ENCODE measurements at places on chromosomes 2 and 18.
A peak's percentile ranks its signal among the peaks of the same experiment; 100 is the strongest.

GRCh38 chr2:18119883-18120282 lies 241.4 kb downstream of the KCNS3 start:
- no peak for DNase-seq

- no peak for DNase-seq
Observed at GRCh38 chr2:41111836-41112627, 660.1 kb upstream of the SLC8A1 start.

GRCh38 chr2:109321570-109321969 lies 192.6 kb downstream of the SH3RF3 start:
- no peak for DNase-seq

GRCh38 chr2:35503738-35504199 lies 851.8 kb upstream of the CRIM1 start:
- DNase-seq = no peak

- DNase-seq = no peak
Observed at GRCh38 chr18:46338205-46338604, 234.0 kb downstream of the HAUS1 start.

GRCh38 chr18:41899535-41899934 lies 55.5 kb upstream of the PIK3C3 start:
- DNase-seq = no peak

- peak; percentile 19 for DNase-seq
Observed at GRCh38 chr2:176126929-176127773, 2.4 kb upstream of the HOXD8 start.

GRCh38 chr2:141522048-141522447 lies 608.8 kb downstream of the LRP1B start:
- no peak for DNase-seq

- no peak for DNase-seq
Observed at GRCh38 chr2:197477797-197478196, 21.8 kb downstream of the HSPD1 start.
